ENCODE measurements at places on chromosomes 6 and 20.
A peak's percentile ranks its signal among the peaks of the same experiment; 100 is the strongest.

DNA sequence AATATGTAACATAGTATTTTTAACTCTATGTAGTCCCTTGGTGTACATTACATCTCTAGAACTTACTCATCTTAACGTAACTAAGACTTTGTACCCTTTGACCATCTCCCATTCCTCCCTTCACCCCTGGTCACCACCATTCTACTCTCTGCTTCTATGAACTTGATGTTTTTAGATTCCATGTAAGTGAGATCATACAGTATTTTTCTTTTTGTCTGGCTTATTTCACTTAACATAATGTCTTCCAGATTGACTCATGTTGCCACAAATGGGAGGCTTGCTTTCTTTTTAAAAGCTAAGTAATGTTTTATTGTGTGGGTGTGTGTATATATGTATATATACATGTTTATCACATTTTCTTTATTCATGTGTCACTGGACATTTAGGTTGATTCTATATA, 55.8 kb downstream of the TMEM200A start:
- DNase-seq, result no peak

GRCh38 chr20:62952373-62952967, at the start of gene SLC17A9:
SLC17A9 (plus strand) TSS chr20:62952709; CDS start chr20:62952831, 122 bp downstream.
- DNase-seq, result no peak

GRCh38 chr6:42007286-42008137, 42.8 kb upstream of the TAF8 start:
- DNase-seq, result peak; percentile 91

GRCh38 chr20:46267108-46268105, 40.9 kb downstream of the CDH22 start:
- DNase-seq, result no peak

GRCh38 chr20:20386192-20386591, 18.3 kb downstream of the INSM1 start:
- DNase-seq, result no peak

GRCh38 chr6:54624779-54625178, 221.8 kb upstream of the FAM83B start:
- DNase-seq, result no peak

Data from DND-41 (cell line).